ENCODE measurements at places on chromosomes 7 and 10. TPM values are rescaled to one million over a fixed set of nuclear protein-coding genes. Genes with fewer than 3 reads are reported as not detected.

Gene SFTPA1
- not detected for total RNA-seq

GRCh38 chr7:140810830-140811556 is 113.7 kb downstream of the BRAF start:
- H3K27me3 ChIP-seq = no peaks in the 10 kb centered on the region
- no peak overlapping the region for H3K4me3 ChIP-seq
- no peaks in the 10 kb centered on the region for H3K36me3 ChIP-seq
- H3K4me1 ChIP-seq = no peaks in the 10 kb centered on the region
- H3K27ac ChIP-seq = no peak overlapping the region
- DNase-seq = peak; percentile 80

Gene TMEM139
- 2.2 TPM for total RNA-seq

- H3K36me3 ChIP-seq = no peaks in the 10 kb centered on the region
- H3K4me3 ChIP-seq = no peak overlapping the region
- H3K27ac ChIP-seq = no peak overlapping the region
- H3K27me3 ChIP-seq = no peaks in the 10 kb centered on the region
- no peak for DNase-seq
Observed at GRCh38 chr10:101875068-101875688, 31.6 kb upstream of the KCNIP2 start.

DNA sequence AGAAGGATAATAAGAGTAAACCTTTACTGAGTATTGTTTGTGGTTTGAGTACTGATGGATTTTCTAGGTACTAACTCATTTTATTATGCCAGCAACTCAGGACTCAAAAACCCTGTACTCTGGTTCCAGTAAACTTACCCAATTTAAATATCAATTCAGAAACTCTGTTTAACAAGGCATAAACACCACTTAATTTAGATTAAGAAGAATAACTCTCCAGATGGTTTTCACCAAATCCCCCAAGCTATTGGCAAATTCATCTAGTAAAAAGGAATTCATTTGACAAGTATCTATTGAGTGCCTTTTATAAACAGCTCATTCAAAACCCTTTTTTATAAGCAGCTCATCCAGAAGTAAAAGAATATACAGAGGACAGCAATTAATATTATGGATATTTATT is 572.4 kb downstream of the PHTF2 start:
- DNase-seq = no peak
- no peak overlapping the region for H3K27ac ChIP-seq
- H3K27me3 ChIP-seq = no peaks in the 10 kb centered on the region
- H3K4me3 ChIP-seq = no peak overlapping the region
- H3K4me1 ChIP-seq = no peaks in the 10 kb centered on the region

Gene VKORC1L1
- total RNA-seq = 13.5 TPM

DNA sequence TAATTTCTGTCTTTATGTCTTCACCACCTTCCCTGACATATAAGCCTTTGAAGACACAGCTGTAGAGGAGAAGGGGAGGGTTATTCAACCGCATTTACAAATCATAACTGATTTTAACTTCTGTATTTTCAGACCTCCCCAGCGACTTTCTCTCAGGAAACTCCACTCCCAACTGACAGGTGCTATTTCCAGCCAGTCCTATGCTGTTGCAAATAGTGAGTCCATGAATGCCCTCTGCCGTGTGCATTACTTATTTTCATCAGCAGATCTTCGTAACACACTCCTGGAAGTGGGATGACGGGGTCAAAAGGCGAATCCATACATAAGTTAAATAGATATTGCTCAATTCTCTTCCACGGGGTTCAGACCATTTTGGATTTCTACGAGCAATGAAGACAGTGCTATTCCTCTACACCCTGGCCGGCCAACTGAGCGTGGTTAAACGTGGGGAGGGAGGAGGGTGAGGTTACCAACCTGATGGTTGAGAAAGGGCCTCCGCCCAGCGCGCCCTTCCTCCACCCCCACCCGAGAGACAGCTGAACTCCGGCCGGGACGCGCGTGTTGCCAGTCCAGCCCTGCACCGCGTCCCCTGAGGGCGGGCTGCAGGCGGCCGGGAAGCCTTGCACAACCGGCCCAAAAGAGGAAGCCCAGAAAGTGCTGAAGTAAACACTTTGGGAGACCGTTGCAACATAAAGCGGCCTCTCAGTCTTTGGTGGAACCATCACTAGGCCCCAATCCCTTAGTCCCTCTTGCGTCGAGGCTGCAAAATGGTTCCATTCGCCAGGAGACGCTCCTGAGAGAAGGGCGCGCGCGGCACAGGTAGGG is at the start of gene APBB1IP:
Gene APBB1IP (plus strand): TSS at position 705 of the 825 bp plus-strand sequence. CDS start 53,986 bp downstream, outside the sequence.
- peak; percentile 49 for DNase-seq
- H3K4me3 ChIP-seq = peak within 1 kb of the TSS; percentile 42
- no peaks in the 10 kb centered on the region for H3K4me1 ChIP-seq
- no peak within 1 kb of the TSS for H3K27ac ChIP-seq
- no peaks in the 10 kb centered on the region for H3K27me3 ChIP-seq

- no peaks in the 10 kb centered on the region for H3K4me1 ChIP-seq
- no peaks in the 10 kb centered on the region for H3K36me3 ChIP-seq
- H3K27ac ChIP-seq = no peak overlapping the region
- no peaks in the 10 kb centered on the region for H3K27me3 ChIP-seq
Observed at GRCh38 chr7:142567201-142568075, 181.8 kb upstream of the PRSS1 start.

Gene BAMBI
- total RNA-seq = 59.6 TPM

GRCh38 chr7:12719141-12719919 is 31.9 kb downstream of the ARL4A start:
- H3K27me3 ChIP-seq = no peaks in the 10 kb centered on the region
- peaks cover 10% of the 10 kb centered on the region for H3K4me1 ChIP-seq
- H3K4me3 ChIP-seq = no peak overlapping the region
- no peaks in the 10 kb centered on the region for H3K36me3 ChIP-seq
- no peak overlapping the region for H3K27ac ChIP-seq
- no peak for DNase-seq

DNA sequence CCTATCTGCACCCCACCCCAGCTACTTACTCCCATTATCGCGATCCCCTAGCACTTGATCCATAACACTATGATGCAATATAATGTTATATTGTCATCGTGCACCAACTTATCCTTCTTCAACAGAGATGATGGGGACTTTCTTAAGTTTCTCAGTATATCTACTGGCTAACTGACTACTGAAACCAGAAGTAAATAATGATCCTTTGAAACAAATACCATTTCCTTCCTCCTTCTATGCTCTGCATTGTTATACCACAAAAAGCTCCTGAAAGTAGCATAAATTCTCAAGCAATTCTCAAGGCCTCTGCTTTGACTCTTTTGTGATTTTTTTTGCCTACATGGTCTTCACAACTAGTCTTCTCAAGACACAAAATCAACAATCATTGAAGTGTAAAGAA is 68.9 kb downstream of the HTR7 start:
- no peaks in the 10 kb centered on the region for H3K27me3 ChIP-seq
- no peak for DNase-seq
- no peak overlapping the region for H3K27ac ChIP-seq
- H3K36me3 ChIP-seq = no peaks in the 10 kb centered on the region
- no peak overlapping the region for H3K4me3 ChIP-seq

Gene OR2A5
- total RNA-seq = 0.43 TPM

DNA sequence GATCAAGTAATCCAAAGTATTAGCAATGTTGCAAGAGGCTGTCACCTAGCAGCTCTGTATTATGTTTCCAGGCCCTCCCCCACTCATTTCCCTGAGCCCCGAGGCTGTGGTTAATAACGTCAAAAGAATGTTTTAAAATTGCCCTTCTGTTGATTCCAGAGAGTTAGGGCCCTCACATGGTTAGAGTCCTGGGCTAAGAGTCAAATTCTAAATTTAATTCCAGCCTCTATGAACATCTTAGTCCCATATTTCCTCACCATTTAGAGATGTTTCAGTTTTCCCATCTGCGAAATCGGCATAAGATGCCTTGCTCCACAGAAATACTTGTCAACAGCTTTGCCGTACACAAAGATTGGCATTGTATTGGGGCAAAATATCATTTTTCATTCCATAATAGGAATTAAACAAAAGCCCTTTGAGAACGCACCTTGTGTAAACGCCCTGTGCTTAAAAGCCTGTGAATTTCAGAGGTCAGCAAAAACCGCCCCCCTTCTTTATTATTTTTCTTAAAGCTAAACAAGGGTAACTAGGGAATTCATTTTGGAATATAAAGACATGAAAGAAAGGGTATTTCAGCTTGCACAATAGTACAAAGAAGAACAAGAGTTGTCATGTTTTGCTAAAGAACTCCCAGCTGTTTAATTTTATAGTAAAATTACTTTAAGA is 135.8 kb downstream of the ARID5B start:
- peaks cover 8% of the 10 kb centered on the region for H3K4me1 ChIP-seq
- no peaks in the 10 kb centered on the region for H3K36me3 ChIP-seq
- peak overlapping the region; percentile 46 for H3K27ac ChIP-seq
- H3K27me3 ChIP-seq = no peaks in the 10 kb centered on the region
- H3K4me3 ChIP-seq = no peak overlapping the region
- no peak for DNase-seq

- DNase-seq = no peak
- no peak overlapping the region for H3K4me3 ChIP-seq
- H3K36me3 ChIP-seq = no peaks in the 10 kb centered on the region
- H3K27me3 ChIP-seq = no peaks in the 10 kb centered on the region
Observed at GRCh38 chr7:103996639-103997038, 7.2 kb upstream of the RELN start.

DNA sequence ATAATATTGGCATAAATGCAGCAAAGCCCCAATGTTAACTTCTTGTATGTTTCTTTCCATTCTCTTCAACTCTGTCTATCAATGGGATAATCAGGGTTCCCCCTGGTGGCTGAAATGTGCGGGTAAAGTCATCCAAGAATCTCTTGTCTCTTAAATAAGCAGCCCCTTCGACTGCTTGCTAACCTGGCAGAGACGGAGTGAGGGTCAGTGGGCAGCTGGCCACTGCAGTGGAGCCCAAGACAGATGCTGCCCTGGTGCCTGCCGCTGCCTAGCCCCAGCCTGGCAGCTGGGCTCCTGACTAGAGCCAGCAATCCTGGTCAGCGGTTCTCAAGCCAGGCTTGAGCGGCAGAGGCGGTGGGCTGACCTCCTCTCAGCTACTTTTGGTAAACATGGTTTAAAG is 248.9 kb downstream of the COBL start:
- no peaks in the 10 kb centered on the region for H3K4me1 ChIP-seq
- peak; percentile 86 for DNase-seq
- no peaks in the 10 kb centered on the region for H3K27me3 ChIP-seq

Gene NUDT13
- 3.0 TPM for total RNA-seq

DNA sequence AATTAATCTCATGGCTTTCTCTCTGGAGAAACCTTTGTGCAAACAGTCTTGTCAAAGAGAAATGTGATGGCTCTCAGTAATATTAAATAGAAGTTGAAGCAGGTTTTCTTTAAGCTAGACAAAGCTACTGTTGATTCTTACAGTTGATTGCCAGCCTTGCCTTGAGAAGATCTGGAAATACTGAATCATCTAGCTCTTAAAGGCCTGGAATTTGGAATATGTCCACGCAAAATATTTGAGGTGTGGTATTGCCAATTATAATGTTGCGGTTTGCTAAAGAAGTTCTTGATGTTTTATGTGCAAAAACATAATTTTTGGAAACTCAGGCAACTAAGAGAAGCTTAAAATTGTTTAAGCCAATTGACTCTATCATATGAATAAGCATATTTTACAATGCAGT is 371.9 kb downstream of the PHF14 start:
- H3K4me3 ChIP-seq = no peak overlapping the region
- H3K36me3 ChIP-seq = no peaks in the 10 kb centered on the region
- no peaks in the 10 kb centered on the region for H3K4me1 ChIP-seq
- no peak for DNase-seq

- no peak overlapping the region for H3K4me3 ChIP-seq
- H3K36me3 ChIP-seq = no peaks in the 10 kb centered on the region
- peaks cover 10% of the 10 kb centered on the region for H3K4me1 ChIP-seq
- DNase-seq = no peak
- H3K27ac ChIP-seq = no peak overlapping the region
- H3K27me3 ChIP-seq = no peaks in the 10 kb centered on the region
Observed at GRCh38 chr10:35375091-35375765, 38.9 kb downstream of the CCNY start.

Gene SEC61A2
- 28.6 TPM for total RNA-seq

Gene EPO
- 0.63 TPM for total RNA-seq

Gene CLDN3
- 5.1 TPM for total RNA-seq

GRCh38 chr7:105871142-105871541 is 5.3 kb downstream of the ATXN7L1 start:
- H3K36me3 ChIP-seq = no peaks in the 10 kb centered on the region
- DNase-seq = no peak
- H3K4me3 ChIP-seq = no peak overlapping the region
- no peak overlapping the region for H3K27ac ChIP-seq
- H3K27me3 ChIP-seq = no peaks in the 10 kb centered on the region

Gene ACSM6
- not detected for total RNA-seq

GRCh38 chr7:112481121-112481736 is 438 bp downstream of the LSMEM1 start:
- H3K4me3 ChIP-seq = no peak overlapping the region
- peaks cover 6% of the 10 kb centered on the region for H3K4me1 ChIP-seq
- no peak for DNase-seq
- H3K27ac ChIP-seq = no peak overlapping the region
- no peaks in the 10 kb centered on the region for H3K36me3 ChIP-seq

Gene PON1
- 1.2 TPM for total RNA-seq

Gene GPRIN2
- total RNA-seq = 4.3 TPM

Gene STMP1
- 39.7 TPM for total RNA-seq

GRCh38 chr10:1873661-1874315 is 136.5 kb upstream of the ADARB2 start:
- H3K4me3 ChIP-seq = no peak overlapping the region
- H3K27me3 ChIP-seq = no peaks in the 10 kb centered on the region
- no peaks in the 10 kb centered on the region for H3K36me3 ChIP-seq
- H3K27ac ChIP-seq = no peak overlapping the region
- H3K4me1 ChIP-seq = no peaks in the 10 kb centered on the region
- no peak for DNase-seq

DNA sequence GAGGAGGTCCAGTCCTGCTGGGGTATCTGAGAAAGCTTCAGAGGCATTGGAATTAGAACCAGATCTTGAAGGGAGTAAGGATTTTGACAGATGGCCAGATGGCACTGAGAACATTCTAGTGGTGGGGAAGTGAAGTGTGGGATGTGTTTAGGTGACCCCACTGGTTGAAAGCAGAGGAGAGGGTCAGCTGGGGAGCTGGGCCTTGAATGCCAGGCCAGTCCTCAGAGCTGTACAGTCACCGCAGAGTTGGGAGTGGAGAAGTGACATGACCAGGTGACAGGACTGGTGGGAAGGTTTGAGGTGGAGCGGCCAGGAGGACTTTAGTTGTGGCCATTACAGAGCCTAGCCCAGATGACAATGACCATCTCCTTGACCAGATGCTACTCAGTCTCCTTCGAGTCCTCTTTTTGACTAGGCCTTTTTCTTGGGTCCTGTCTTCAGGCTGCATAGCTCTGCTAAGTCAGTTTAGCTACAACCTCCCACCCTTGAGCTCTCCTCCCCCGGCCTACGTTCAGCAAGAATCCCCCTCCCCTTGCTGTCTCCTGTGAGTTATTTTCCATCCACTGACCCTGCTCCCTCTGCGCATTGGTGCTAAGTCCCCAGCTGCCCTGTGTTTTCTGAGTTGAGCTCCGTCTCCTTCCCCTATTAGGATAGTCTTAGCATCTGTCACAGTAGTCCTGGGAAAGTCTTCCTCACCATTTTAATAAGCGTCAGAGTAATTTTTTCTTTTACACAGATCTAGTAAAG is 56.3 kb downstream of the CCNY start:
- H3K4me1 ChIP-seq = peaks cover 3% of the 10 kb centered on the region
- no peaks in the 10 kb centered on the region for H3K36me3 ChIP-seq
- H3K27ac ChIP-seq = no peak overlapping the region
- no peak for DNase-seq
